ENCODE measurements at places on chromosomes 3 and 15. TPM values are rescaled to one million over a fixed set of nuclear protein-coding genes. Genes with fewer than 3 reads are reported as not detected.

DNA sequence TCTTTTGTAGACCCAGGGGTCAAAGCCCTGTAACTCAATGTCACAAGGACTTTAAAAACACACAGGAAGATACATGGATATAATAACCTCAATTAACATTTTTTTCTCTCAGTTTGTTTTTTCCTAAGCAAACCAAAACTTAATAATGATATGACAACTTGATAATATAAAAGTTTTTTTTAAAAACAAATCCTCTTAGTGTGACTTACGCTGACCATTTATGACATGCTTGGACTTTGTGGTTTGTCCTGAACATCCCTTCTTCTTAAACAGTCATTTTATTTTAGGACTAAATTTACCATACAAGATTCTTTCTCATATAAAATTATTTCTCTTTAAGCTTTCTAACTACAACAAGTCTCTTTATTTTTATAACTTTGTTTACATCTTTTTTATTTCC, 25.4 kb upstream of the FAM3D start:
- no peaks in the 10 kb centered on the region for H3K27me3 ChIP-seq
- no peak overlapping the region for H3K4me3 ChIP-seq
- no peaks in the 10 kb centered on the region for H3K36me3 ChIP-seq
- no peak overlapping the region for H3K27ac ChIP-seq
- no peaks in the 10 kb centered on the region for H3K4me1 ChIP-seq

GRCh38 chr3:123256256-123256655, 54.5 kb downstream of the SEC22A start:
- DNase-seq = no peak
- no peaks in the 10 kb centered on the region for H3K4me1 ChIP-seq
- H3K27me3 ChIP-seq = no peaks in the 10 kb centered on the region
- no peak overlapping the region for H3K27ac ChIP-seq
- no peaks in the 10 kb centered on the region for H3K36me3 ChIP-seq

Gene SATB1
- polyA plus RNA-seq = 18.8 TPM

Gene PRTG
- 2.1 TPM for polyA plus RNA-seq

DNA sequence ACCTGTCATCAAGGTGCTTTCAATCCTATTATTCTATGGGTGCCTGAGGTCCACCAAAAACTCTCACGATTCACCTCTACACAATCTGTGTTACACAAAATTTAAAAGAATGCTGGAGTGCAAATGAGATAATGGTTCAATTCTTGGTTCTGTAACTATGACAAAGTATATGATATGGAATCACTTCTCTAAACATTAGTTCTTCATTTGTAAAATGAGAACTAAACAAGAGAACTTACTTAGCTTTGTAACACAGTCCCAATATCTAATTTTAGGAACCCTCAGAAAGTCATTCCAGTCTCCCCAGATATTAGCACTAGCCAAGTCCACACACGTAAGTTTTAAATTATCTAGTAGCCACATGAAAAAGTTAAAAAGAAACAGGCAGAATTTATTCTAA, 111.5 kb downstream of the TBL1XR1 start:
- no peaks in the 10 kb centered on the region for H3K27me3 ChIP-seq
- H3K4me1 ChIP-seq = no peaks in the 10 kb centered on the region
- H3K4me3 ChIP-seq = no peak overlapping the region
- H3K36me3 ChIP-seq = no peaks in the 10 kb centered on the region
- no peak overlapping the region for H3K27ac ChIP-seq
- DNase-seq = no peak

- H3K27ac ChIP-seq = no peak overlapping the region
- H3K36me3 ChIP-seq = no peaks in the 10 kb centered on the region
- no peaks in the 10 kb centered on the region for H3K4me1 ChIP-seq
- no peak overlapping the region for H3K4me3 ChIP-seq
These were observed 17.8 kb upstream of the CLDN1 start for GRCh38 chr3:190340071-190340470.

DNA sequence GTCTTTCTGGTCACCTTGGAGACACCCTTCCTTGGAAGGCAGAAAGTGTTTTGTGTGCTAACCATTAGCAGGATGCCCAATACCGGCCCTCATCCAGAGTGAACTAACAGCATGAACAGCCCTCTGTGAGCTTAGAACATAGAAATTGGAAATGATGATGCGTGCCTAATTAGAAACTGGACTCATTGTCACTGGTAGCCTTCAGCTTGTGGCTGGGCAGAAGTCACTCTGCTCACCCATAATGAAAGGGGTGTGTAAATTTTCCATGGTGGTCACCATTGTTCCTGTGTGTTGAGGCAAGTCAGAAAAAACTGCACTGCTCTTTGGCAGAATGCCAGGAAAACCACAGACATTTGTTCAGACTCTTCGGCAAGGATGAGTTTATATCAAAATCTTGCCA, 74.7 kb upstream of the CNTN4 start:
- no peak overlapping the region for H3K4me3 ChIP-seq
- no peak overlapping the region for H3K27ac ChIP-seq
- DNase-seq = no peak
- H3K27me3 ChIP-seq = no peaks in the 10 kb centered on the region
- no peaks in the 10 kb centered on the region for H3K4me1 ChIP-seq
- H3K36me3 ChIP-seq = no peaks in the 10 kb centered on the region

DNA sequence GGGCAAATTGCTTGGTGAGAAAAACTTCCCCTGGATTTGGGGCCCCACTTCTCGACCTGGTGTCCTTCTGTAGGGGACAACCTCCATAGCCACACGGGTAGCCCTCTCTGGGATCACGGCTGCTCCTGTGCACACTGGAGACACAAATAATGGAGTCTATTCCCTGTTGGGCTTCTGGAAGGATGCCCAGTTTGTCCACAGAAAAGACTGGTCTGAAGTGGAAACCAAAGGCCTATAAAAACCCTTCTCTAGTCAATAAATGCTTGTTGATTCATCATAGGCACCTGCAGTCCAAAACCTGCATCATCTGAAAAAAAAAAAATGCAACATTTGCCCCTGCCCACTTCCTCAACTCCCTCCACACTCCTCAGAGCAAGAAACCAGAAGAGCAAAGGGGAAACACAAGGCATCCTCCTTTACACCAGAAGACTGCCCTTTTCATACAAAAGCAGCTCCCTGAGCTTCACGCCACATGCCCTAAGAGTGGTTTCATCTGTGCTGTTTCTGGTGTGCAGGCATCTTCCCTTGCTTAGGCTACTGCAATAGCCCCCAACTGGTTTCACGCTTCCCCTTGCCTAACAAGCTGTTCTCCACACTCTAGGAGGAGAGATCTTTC, 36.3 kb downstream of the SRGAP3 start:
- 0 out of 2 replicates have a peak, but pooled peaks cover 2% of the 10 kb centered on the region for H3K4me1 ChIP-seq
- H3K27me3 ChIP-seq = no peaks in the 10 kb centered on the region
- no peak for DNase-seq
- H3K36me3 ChIP-seq = no peaks in the 10 kb centered on the region
- no peak overlapping the region for H3K27ac ChIP-seq

DNA sequence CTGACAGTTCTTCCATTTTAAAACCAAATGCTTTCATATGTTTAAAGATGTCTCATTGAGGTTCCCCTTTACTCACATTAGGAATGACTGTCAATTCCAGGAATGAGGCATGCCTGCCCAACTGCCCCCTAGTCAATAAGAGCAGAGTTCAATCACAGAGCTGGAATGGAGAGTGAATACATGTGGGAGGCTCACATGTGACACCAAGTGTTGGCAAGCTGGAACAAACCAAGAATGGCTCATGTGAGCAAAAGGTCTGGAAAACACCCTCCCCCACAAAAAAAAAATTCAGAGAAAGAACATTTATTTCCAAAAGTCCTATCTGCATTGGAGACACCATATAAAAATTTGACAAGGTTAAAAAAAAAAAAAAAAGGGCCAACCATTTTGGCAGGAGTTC, 3.7 kb downstream of the PBRM1 start:
- DNase-seq = no peak
- H3K4me3 ChIP-seq = no peak overlapping the region
- H3K27ac ChIP-seq = no peak overlapping the region
- H3K4me1 ChIP-seq = no peaks in the 10 kb centered on the region
- peaks cover 25% of the 10 kb centered on the region for H3K36me3 ChIP-seq

Gene TMC3
- not detected for polyA plus RNA-seq

DNA sequence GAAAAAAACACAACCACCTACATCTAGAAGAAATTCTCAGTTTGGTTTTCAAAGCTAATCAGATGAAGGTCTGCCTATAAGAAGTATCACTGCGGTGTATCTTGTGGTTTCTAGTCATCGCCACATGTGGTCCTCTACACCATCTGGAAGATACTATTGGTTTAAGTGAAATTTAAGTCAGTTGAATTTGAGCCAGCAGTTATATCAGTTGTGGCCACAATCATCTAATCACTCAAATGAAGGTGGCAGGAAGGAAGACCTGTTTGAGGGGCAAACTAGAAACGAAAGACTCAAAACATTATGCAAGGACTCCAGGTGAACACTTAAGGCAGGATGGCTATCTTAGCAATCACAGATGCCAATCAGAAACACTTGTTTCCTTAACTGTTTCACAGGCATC, 48.7 kb downstream of the ETV5 start:
- no peak for DNase-seq
- H3K4me3 ChIP-seq = no peak overlapping the region
- H3K27me3 ChIP-seq = no peaks in the 10 kb centered on the region
- H3K36me3 ChIP-seq = no peaks in the 10 kb centered on the region
- no peak overlapping the region for H3K27ac ChIP-seq

GRCh38 chr15:98395974-98396610, 252.2 kb upstream of the IGF1R start:
- no peaks in the 10 kb centered on the region for H3K4me1 ChIP-seq
- H3K27me3 ChIP-seq = no peaks in the 10 kb centered on the region
- H3K36me3 ChIP-seq = no peaks in the 10 kb centered on the region
- H3K4me3 ChIP-seq = no peak overlapping the region
- no peak for DNase-seq

DNA sequence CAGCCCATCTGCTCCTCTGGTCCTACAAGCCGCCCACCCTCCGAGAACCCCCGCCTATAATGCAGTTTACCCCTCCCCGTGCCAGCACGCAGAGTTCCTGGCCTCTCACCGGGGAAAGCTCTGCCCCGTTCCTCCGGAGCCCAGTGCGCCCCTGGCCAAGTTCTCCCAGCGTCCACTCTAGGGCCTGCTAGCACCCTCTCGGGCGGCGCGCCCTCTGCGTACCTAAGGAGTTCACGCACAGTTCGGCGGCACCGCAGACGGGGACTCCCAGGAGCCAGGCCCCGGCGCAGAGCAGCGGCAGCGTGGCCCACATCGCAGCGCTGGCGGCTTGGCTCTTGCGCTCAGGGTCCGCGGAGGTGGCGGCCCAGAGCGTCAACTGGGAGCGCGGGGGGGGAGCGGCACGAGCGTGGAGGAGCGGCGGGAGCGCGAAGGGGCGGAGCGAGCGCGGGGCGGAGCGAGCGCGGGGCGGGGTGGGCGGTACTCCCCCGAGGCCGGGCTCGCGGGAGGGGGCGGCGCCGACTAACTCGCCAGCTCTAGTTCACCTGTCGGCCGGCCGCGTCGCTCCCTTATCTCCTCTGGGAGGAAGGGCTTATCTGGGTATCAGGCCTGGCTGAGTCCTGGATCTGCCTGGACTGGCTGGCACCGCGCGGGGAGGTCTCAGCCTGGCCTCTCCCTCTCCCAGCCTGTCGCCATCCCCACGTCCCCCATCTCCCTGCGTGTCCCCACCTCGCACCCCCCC, at the start of gene CTSH:
Gene CTSH, minus strand, starts transcription at position 378 of the 739 bp plus-strand sequence. Its CDS starts 65 bp downstream, at position 313.
- peaks cover 9% of the 10 kb centered on the region for H3K27me3 ChIP-seq
- no peak within 1 kb of the TSS for H3K27ac ChIP-seq
- peak; percentile 38 for DNase-seq
- H3K4me3 ChIP-seq = peak within 1 kb of the TSS; percentile 66
- no peaks in the 10 kb centered on the region for H3K36me3 ChIP-seq

- no peak overlapping the region for H3K4me3 ChIP-seq
- no peak overlapping the region for H3K27ac ChIP-seq
- H3K27me3 ChIP-seq = no peaks in the 10 kb centered on the region
- no peaks in the 10 kb centered on the region for H3K4me1 ChIP-seq
- no peak for DNase-seq
These were observed 27.4 kb upstream of the PLXND1 start for GRCh38 chr3:129633751-129634481.

DNA sequence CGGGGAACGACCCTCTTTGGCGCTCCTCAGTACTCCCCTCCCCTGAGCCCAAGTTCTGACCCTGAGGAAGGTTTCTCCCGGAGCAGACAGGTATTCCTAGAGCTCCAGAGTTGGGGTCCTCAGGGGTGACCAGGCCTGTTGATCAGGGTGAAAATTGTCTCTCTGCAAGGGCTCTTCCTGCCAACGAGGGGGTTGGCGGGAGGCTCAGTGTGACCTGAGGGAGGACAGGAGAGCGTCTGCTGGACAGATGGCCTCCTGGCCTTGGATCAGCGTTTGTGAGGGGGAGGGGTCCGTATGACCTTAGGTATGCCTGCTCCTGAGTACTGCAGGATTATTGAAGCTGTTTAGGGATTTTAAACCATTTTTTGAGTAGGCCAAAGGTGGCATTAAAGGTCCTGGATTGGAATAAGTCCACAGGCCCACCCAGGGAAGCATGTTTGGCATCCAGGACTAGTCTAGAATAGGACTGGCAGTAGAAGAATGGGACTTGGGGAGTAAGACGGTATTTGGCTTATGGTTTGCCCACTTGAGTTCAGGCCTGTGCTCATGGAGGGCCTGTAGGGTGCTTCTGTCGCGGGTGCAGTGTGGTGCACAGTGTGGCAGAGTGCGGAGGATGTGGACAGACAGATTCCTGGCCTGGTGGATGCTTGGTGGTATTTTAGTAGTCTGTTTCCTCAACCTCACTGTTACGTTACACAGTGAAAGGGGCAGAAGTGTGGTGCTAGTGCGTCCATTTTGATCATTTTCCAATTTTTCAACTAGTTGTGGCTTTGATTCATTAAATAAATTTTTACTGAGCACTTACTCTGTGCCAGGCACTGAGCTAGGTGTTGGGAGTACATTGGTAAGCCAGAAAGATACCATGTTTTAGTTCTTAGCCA, 959 bp downstream of the ZNF592 start:
- no peaks in the 10 kb centered on the region for H3K27me3 ChIP-seq
- DNase-seq = peak; percentile 53
- H3K27ac ChIP-seq = peak overlapping the region; percentile 61
- H3K4me1 ChIP-seq = peaks cover 13% of the 10 kb centered on the region

GRCh38 chr3:7423995-7424394, 563.1 kb downstream of the GRM7 start:
- H3K4me1 ChIP-seq = no peaks in the 10 kb centered on the region
- no peaks in the 10 kb centered on the region for H3K36me3 ChIP-seq
- H3K27me3 ChIP-seq = no peaks in the 10 kb centered on the region
- no peak for DNase-seq

DNA sequence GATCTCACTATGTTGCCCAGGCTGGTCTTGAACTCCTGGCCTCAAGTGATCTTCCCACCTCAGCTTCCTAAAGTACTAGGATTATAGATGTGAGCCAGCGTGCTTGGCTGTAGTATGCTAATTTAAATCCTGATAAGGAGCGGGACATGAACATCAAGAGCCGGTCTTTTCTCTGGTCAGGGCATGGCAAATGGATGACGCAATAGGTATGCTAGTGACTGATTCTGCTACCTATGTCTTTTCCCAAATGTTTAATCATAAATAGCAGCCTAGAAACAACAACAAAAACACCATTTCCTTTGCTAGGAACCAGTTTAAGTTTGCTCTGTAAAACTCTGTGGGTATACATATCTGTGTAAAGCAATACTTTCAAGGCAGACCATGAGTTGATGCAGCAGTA, 64.7 kb downstream of the STARD9 start:
- H3K27ac ChIP-seq = no peak overlapping the region
- no peak for DNase-seq
- H3K4me3 ChIP-seq = no peak overlapping the region
- no peaks in the 10 kb centered on the region for H3K27me3 ChIP-seq
- H3K4me1 ChIP-seq = no peaks in the 10 kb centered on the region

GRCh38 chr3:66485291-66485968, 15.4 kb downstream of the LRIG1 start:
- no peaks in the 10 kb centered on the region for H3K27me3 ChIP-seq
- no peak overlapping the region for H3K27ac ChIP-seq
- no peaks in the 10 kb centered on the region for H3K36me3 ChIP-seq
- no peak overlapping the region for H3K4me3 ChIP-seq

Gene WNT7A
- 0.11 TPM for polyA plus RNA-seq

Gene WDR72
- polyA plus RNA-seq = 1.6 TPM

Measured in H1 (cell line).